Sciatic nerve (tissue), 2 donors: ENCODE measurements at places on chromosomes 3 and 15.

- no peak for DNase-seq
These were observed 880 bp downstream of the PPP4R2 start for GRCh38 chr3:72997421-72997961.

GRCh38 chr3:10992017-10992942 lies at the start of gene SLC6A1:
Gene SLC6A1, plus strand, starts transcription at chr3:10992748. Its CDS starts 24,464 bp downstream, at chr3:11017212.
- DNase-seq = peak; percentile 66

DNA sequence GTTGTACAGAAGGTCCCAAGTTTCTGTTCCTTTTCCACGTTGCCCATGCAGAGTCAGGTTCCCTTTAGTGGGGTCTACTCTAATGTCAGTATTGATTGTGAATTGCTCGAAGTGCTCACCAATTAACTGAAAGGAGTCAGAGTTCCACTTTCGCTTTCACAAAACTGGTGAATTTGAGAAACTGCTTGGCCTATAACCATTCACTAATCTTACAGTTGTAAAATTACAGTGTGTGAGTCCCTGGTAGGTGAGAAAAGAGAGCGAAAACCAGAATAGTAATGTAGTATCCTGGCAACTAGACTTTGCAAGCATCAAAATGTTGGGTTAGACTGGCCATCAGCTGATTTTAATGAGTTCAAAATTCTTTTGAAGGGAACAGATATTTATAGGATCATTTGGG lies 237.5 kb upstream of the CHRM5 start:
- DNase-seq = no peak

DNA sequence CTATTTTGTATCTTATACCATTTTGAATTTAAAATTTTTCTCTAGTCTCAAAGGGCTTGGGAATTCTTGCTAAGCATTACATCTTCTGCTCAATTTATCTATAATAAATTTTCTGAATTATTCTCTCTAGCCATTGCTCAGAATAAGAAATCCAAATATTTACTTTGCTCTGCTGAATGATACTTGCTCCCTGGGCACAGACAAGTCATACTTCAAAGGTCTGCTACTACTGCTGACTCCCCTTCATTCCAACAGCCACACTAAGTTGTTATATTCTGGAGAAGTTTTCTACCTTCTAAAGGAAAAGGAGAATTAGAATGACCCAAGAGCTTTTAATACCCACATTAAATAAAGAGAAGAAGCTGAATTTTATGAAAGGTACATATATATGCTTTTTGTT lies 460.3 kb upstream of the ZNF717 start:
- DNase-seq = no peak

DNA sequence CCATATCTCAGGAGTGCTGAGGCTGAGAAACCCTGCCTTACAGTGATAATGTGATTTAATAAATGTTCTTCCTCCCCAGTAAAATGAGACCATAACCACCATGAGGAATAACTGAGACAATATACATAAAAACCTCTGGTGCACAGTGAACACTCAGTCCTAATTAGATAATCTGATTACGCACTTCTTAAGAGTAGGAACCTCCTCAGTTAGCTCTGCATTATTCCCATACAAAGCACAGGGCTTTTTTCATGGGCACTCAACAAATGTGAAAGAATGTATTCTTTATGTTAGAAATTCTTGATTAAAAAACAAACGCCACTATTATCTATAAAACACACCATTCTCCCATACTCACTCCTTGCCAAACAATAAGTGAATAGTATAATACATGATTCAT lies 97.0 kb downstream of the TNIK start:
- no peak for DNase-seq

- DNase-seq = no peak
These were observed 3.4 kb upstream of the FAM43A start for GRCh38 chr3:194682189-194682693.

DNA sequence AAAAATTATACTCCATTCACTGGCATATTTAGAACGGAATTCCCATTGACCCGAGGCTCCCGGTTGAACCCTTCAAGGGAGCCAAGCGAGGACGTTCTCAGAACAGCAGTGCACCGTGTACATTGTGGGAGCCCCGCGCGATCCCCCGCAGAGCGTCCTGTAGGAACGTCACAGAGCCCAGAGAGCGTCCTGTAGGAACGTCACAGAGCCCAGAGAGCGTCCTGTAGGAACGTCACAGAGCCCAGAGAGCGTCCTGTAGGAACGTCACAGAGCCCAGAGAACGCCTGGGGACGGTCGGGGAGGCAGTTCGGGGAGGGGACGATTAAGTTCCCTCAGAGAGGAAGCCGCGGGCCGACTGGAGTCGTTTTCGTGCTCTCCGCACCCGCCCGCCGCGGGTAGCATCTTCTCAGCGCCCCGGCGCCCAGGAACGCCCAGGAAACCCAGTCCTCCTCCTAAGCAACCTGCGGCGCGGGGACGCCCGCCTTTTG lies 506 bp upstream of the ATP1B3 start:
- peak; percentile 82 for DNase-seq

- no peak for DNase-seq
These were observed 31.4 kb upstream of the CD47 start for GRCh38 chr3:108122276-108122675.

- peak; percentile 8 for DNase-seq
These were observed 183.8 kb downstream of the MEGF11 start for GRCh38 chr15:66069751-66070150.

DNA sequence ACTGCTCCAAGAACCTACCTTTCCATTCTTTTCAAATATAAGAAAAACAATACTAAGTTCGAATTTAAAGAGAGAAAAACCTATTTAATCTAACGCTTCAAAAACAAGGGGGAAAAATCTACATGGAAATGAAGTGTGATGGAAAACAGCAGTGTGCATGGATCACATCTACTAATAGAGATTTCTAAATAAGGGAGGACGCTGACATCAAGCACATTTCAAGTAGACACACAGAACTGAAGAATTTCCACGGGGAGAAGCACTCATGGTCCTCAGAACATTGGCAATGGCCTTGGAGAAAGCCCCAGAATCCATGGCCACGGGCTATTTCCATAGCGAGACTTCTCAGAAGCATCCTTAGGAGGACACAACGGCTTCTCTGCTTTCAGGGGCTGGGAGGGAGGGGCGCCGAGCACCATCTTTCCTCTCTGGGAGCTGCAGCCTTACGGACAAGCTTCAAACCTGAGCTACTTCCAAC lies 1.0 kb downstream of the TASOR start:
- DNase-seq = no peak

DNA sequence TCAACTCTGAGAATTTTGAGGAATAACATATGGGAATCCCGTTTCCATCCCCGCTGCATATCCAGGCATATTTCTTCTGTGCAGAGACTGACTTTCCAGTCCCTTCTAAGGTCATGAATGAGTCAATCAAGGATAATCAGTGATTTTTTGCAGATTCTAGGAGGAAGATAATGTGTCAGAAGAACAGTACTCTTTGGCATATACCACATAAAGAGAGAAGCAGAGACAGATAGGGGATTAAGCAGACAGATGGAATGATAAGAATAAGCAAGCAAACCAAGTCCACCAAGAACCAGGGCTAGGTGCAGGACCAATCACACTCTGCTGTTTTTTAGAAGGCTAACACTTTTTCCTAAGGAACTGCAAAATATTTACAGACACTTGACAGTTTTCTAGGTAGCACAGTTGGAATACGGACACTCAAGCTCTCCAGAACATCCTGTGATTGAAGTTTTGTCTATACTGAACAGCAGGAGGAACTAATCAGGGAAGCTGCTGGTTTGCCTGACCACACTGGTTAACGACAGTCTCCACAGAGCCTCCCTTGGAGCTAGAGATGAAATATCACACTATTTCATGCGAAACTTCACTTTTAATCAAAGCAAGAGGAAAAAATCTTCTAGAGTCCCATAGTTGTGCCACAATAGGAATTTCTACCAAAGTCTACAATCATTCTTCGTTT lies 450.0 kb upstream of the KCNMB2 start:
- no peak for DNase-seq

GRCh38 chr15:66042624-66043023 lies 173.3 kb downstream of the RAB11A start:
- DNase-seq = no peak

- DNase-seq = peak; percentile 71
These were observed 33.6 kb downstream of the BTD start for GRCh38 chr3:15635121-15635661.

DNA sequence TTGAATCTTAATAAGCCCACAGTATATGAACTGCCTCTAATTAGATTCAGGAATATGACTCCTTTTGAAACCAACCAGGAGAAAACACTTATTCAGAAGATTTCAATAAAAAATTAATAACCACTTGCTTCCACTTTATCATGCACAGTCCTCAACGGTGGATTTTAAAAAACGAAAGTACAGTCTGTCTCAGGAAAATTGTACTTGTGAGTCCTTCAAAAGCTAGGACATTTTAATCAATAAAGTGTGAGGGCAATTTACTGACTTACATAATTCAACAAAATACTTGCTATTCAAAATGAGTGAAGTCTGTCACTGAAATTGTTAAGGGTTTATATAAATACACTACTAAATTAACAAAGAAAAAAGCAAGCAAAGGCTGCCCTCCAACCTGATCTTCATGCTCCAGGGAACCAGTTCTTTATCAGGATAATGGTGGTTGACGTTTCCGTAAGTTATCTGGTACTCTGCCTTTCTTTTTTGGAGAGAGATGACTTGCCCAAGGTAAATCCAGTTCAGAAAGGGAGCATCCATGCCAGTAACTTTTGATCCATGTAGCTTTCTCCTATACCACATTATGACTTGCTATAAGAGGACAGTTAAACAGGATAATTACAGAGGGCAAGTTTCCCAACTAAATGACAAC lies 17.0 kb downstream of the SUCLG2 start:
- DNase-seq = no peak

GRCh38 chr3:159859424-159859823 lies 129.2 kb upstream of the IL12A start:
- no peak for DNase-seq

DNA sequence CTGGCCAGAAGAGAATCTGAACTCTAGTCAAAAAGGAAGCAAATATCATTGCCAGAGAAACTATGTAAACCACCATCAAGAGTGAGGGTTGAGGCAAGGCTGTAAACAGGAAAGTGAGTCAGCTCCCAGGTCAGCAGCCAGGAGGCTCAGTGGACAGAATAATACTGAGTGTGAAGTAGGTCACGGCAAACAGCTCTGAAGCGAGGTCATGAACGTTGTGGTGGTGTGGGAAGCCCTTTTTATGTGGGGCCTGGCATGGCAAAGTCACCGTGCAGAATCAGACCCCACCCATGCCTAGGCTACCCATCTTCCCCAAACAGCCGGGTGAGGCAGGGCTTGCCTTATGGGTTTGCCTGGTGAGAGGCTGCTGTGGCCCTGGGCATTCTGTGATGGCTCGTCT lies 43.9 kb downstream of the THBS1 start:
- DNase-seq = no peak

DNA sequence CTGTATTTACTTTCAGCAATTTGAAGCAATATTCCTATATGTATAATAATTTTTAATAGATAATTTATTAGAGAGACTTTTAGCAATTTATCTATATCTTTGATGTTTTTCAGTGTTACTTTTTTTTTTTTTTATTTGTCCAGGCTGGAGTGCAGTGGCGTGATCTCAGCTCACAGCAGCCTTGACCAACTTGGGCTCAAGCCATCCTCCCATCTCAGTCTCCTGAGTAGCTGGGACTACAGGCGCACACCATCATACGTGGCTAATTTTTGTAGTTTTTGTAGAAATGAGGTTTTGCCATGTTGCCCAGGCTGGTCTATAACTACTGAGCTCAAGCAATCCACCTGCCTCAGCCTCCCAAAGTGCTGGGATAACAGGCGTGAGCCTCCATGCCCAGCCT lies 25.3 kb upstream of the SLTM start:
- no peak for DNase-seq

- DNase-seq = no peak
These were observed 402.9 kb downstream of the IL20RB start for GRCh38 chr3:137360531-137361201.

- peak; percentile 63 for DNase-seq
These were observed at the start of gene GOLGA8B for GRCh38 chr15:34583399-34584329. Gene GOLGA8B, minus strand, starts transcription at chr15:34583651. Its CDS starts 47,739 bp downstream, at chr15:34535912.

- no peak for DNase-seq
These were observed 13.4 kb downstream of the MYL3 start for GRCh38 chr3:46849686-46850467.

GRCh38 chr15:59991834-59992233 lies 12.3 kb upstream of the FOXB1 start:
- no peak for DNase-seq

GRCh38 chr3:67154429-67154828 lies 156.3 kb downstream of the KBTBD8 start:
- DNase-seq = no peak

DNA sequence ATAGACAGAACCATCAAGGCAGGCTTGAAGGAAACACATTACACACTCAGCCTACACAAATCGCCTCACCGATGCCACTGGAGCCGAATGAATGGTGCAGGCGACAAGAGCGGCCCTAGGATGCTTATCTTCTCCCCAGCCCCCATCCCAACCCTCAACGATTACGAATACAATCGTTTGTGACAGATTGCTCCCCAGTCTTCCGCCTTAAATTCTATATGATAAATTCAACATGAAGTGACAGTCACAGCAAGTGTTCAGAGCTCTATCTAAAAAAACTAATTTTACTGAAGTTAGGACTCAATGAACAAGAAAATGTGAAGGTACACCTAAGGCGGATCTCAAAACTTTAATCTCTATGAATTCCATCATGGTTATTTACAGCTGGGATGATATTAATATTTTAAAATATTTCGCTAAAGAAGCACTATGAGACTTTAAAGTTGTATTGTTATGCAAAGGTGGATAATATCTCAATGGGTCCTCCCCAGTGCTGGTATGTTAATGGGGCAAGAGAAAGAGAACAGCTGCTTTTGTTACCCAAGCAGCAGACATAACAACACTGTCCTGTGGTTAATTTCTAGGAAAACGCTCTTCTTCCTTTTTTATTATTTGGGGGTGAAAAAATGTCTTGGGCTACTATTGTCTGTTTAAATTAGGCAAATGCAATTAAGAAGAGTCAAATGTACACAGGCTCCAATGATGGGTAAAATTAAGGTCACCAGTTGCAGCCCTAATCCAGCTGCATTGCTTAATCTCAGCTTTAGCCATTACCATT lies 147.6 kb upstream of the NR2F2 start:
- no peak for DNase-seq

- DNase-seq = no peak
These were observed 27.8 kb downstream of the RYK start for GRCh38 chr3:134222835-134223234.

DNA sequence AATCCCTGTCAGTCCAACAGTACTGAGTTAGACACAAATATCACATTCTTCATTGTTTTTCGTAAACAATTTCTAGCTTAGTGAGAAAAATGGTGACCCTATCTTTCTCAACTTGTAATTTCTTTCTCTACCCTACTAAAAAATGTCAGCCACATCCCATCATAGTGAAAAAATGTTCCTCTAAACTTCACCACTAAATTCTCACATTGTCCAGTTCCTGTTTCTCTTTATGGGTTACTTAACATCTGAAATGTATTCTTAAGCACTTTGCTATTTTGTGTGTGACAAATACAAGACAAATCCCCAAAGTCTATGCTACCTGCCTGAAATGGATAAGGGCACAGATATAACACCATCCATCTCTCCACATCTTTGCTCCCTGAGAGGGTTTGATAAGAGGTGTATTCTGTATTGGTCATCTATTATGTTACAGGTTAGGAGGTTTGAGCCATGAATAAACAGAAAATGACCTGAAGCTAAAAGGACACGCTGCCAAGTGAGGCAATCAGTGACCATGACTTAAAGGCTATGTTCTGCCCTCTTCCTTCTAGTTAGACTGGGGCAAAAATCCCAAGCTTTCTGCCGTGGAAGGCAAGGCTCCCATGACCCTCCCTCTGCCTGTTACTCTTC lies 118.2 kb downstream of the GADL1 start:
- DNase-seq = no peak

GRCh38 chr15:95874637-95875036 lies 455.9 kb upstream of the NR2F2 start:
- no peak for DNase-seq

GRCh38 chr3:182967218-182968204 lies 12.8 kb downstream of the DCUN1D1 start:
- DNase-seq = no peak
